A549 treated with dexamethasone at 1 μM for 4 hours (cell line): ENCODE measurements at places on chromosomes 3 and 15. TPM values are rescaled to one million over a fixed set of nuclear protein-coding genes. Genes with fewer than 3 reads are reported as not detected.

Gene ABTB1
- 9.6 to 18.7 TPM (median 15.4 TPM) in 5 replicates for total RNA-seq

Gene MEX3B
- 2.9 to 4.7 TPM (median 3.9 TPM) in 5 replicates for total RNA-seq

Gene JMJD7
- 2.8 to 3.3 TPM (median 3.1 TPM) in 5 replicates for total RNA-seq

Gene LRRC31
- not detected in 5 replicates for total RNA-seq

Gene PSTPIP1
- total RNA-seq, result 0.21 to 0.43 TPM (median 0.25 TPM) in 5 replicates

Gene ATP10A
- total RNA-seq, result 6.9 to 10.8 TPM (median 9.1 TPM) in 5 replicates

Gene RPL15
- 2,904 to 3,602 TPM (median 2,958 TPM) in 5 replicates for total RNA-seq

Gene SRGAP3
- 0.59 to 0.93 TPM (median 0.87 TPM) in 5 replicates for total RNA-seq

Gene PPP2R3A
- total RNA-seq, result 1.4 to 2.6 TPM (median 2.1 TPM) in 5 replicates

Gene TLR9
- total RNA-seq, result 0.02 to 0.12 TPM (median 0.07 TPM) in 3 of 5 replicates, not detected in the others

Gene RAD51
- 17.7 to 23.7 TPM (median 20.5 TPM) in 5 replicates for total RNA-seq

Gene CCK
- total RNA-seq, result 1.6 to 2.6 TPM (median 1.7 TPM) in 5 replicates

Gene ARPIN
- total RNA-seq, result 10.3 to 14.4 TPM (median 13.8 TPM) in 5 replicates

Gene CADPS
- not detected in 5 replicates for total RNA-seq

Gene OIP5
- total RNA-seq, result 11.3 to 12.7 TPM (median 12.1 TPM) in 5 replicates

Gene CD200R1
- 0.07 to 0.14 TPM (median 0.09 TPM) in 5 replicates for total RNA-seq

Gene CNTN3
- total RNA-seq, result not detected in 5 replicates

Gene STARD5
- total RNA-seq, result 1.5 to 1.8 TPM (median 1.7 TPM) in 5 replicates

Gene GOLGA8R
- total RNA-seq, result 0.07 to 0.20 TPM (median 0.14 TPM) in 5 replicates

Gene ZNF80
- total RNA-seq, result 0.04 TPM in 1 of 5 replicates, not detected in the others
